ENCODE measurements at places on chromosomes 4 and X.

- DNase-seq = no peak
Measured at GRCh38 chr4:2340272-2341061, 78.0 kb downstream of the ZFYVE28 start.

GRCh38 chrX:67601771-67602170, 58.0 kb downstream of the AR start:
- DNase-seq = no peak

GRCh38 chr4:113953888-113954287, 25.6 kb downstream of the ARSJ start:
- DNase-seq = no peak

- no peak for DNase-seq
Measured at GRCh38 chrX:109357706-109358105, 124.2 kb downstream of the GUCY2F start.

DNA sequence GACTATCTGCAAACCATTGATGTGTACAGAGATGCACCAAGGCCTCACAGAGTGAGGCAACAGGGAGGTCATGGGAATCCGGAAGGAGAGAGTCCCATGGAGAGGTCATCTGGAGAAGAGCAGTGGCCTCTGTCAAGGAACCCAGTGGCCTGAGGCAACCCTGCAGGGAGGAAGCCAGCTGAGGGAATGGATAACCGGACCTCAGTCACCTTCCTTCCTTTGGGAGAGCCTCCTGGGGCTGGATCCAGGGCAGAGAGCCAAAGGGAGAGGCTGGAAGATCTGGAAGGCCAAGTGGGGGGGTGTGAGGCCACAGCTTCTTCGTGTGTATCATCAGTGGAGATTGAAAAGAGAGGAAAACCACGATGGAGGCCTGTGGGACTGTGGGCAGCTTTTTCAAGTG, 24.3 kb upstream of the CD38 start:
- DNase-seq = no peak

GRCh38 chr4:108244606-108245005, 75.9 kb upstream of the LEF1 start:
- DNase-seq = no peak

GRCh38 chrX:16491461-16491860, 158.5 kb upstream of the S100G start:
- DNase-seq = no peak

DNA sequence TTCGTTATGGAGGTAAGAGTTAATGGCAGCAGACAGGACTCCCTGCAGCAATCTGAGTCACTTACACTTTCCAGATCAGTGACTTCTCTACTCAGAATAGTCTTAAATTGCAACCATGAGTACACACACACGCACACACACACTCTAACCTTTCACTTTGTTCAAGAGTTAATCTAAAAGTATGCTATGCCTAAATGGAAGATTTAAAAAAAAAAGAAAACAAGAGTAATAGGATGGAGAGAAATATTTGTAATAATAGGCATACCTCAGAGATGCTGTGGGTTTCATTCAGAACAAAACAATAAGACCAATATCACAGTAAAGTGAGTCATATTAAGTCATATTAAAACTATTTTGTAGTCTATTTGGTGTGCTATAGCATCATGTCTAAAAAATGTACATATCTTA, 969.1 kb upstream of the PCDH10 start:
- no peak for DNase-seq

- no peak for DNase-seq
Measured at GRCh38 chrX:153649178-153649914, 2.3 kb downstream of the DUSP9 start.

DNA sequence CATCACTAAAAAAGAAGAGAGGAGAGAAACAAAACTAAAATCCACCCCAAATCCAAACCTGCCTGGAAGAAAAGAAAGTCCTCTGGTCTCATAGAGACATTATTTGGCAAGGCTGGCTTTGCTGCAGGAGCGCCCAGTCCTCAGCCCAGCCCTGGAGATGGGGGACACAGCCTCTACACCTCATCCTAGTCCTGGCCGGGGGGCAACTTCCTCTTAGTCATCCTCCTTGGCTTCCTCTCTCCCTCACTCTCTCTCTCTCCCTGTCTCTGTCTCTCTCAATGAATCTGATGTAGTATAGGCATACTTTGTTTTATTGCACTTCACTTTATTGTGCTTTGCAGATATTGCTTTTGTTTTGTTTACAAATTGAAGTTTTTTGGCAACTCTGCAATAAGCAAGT, 55.8 kb upstream of the MAGEB10 start:
- no peak for DNase-seq
